Stimulated activated CD8-positive, alpha-beta memory T cell treated with anti-CD3 and anti-CD28 coated beads, Interleukin-7, amount 100 ng/mL, for 1 hour (primary cell): ENCODE measurements at places on chromosomes 3 and 15.

DNA sequence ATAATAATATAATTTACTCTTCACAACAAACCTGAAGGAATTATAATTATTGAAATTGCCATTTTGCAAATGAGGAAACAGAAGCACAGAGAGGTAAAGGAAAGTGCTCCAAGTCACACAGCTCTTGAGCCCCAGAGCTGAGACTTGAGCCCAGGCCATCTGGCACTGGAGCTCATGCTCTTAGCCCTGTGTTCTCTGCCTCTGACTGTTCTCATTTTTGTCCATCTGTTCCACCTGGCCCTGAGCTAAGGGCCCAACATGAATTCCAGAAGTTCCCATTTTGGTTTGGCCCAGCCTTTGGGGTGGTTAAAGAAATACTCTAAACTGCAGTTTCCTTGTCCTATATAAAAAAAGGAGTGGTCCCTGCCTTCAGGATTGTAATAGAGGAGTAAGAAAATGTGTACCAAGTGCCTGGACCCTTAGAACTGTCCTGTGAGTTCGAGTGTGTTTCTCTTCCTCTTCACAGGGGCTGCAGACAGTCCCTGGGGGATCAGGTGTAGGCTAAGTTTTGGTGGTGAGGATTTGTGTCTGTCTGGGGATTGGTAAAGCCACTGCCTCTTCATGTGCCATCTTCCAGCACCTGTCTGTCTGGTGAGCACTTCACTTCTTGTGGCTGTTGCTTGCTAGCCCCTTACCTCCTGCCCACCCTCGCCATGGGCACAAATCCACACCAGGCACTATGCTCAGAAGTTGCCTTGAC lies 91.8 kb downstream of the DNAJB8 start:
- no peak for DNase-seq

DNA sequence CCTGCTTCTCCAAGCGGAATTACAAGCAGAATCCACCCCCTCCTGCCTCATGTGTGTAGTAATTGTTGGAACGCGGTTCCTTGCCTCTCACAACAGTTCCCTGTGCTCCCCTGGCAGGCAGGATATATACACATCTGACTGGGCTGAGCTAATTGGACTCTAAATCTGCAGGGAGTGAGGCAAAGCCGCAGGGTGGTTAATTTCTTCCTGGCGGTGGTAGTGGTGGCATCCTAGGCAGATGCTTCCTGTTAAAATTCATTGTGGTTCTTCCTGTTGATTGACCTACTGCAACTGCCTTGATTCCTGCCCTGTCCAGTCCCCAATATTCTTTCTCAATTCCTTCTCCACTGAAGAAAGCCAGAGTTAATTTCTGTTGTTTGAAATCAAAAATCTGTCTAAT lies 202.9 kb upstream of the PROK2 start:
- no peak for DNase-seq

- no peak for DNase-seq
These were observed 6.7 kb downstream of the CA12 start for GRCh38 chr15:63374686-63375520.

DNA sequence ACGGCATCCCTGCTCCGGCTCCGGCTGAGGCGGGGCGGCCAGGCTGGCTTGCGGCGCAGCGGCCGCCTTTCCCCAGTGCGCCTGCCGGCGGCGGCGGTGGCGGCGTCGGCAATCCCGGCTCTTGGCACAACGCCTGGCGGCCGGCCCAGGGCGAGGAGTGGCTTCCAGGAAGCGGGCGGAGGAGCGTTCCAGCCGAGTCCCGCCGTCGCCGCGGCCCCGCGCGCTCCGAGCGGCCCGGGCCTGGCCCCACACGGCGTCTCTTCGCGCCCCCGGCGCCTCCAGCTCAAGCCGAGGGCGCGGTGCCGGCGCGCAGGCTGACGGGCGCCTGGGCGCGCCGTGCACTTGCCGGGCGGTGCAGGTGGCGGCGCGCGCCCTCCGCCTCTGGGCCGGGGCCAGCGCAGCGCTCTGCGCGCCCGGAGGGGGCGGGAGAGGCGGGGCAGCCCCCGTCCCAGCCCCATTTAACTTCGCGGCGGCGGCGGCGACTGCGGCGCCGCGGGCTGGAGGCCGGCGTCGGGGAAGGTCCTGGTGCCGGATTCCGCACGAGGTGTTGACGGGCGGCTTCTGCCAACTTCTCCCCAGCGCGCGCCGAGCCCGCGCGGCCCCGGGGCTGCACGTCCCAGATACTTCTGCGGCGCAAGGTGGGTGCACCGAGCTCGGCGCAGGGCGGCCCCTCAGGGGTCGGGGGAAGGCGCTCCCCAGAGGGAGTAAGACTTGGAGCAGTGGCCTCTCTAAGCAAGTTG lies at the start of gene ADAMTSL3:
ADAMTSL3 (plus strand) TSS at position 485 of the 740 bp plus-strand sequence. CDS start 1,639 bp downstream, outside the sequence.
- DNase-seq, result no peak

GRCh38 chr3:32713181-32713580 lies 28.2 kb downstream of the CNOT10 start:
- no peak for DNase-seq

GRCh38 chr15:80170596-80170995 lies 17.8 kb downstream of the FAH start:
- no peak for DNase-seq

DNA sequence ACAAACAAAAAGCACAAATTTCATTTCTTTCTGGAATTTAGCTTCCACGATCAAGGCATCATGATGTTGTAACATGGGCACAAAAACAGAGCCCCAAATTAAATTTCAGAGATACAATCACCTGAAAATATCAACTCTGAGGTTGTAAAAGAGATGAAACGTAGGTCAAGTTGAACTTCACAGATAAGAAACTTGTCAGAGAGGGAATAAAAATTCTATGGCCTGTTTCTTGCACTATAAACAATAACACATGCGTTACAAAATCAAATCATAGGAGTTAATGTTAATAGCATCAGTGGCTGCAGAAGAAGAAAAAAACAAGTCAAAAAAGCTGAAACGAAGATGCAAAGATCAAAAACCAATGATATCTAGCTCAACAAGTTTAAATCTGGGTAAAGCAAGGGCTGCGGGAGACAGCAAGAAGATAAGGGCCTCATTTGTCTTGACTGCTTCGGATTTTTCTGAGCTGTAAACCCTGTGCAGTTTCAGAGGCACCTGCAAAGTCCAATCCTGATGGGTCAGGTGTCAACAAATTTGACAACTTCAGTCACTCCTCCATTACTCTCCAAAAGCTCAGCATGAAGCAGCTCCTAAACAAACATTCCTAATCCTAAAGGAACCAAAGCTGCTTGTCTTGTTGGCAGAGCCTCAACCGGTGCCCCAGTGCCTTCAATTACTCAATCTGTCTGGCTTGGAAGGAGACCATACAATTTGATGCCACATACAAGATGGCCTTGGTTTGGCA lies 219.8 kb downstream of the STT3B start:
- no peak for DNase-seq

DNA sequence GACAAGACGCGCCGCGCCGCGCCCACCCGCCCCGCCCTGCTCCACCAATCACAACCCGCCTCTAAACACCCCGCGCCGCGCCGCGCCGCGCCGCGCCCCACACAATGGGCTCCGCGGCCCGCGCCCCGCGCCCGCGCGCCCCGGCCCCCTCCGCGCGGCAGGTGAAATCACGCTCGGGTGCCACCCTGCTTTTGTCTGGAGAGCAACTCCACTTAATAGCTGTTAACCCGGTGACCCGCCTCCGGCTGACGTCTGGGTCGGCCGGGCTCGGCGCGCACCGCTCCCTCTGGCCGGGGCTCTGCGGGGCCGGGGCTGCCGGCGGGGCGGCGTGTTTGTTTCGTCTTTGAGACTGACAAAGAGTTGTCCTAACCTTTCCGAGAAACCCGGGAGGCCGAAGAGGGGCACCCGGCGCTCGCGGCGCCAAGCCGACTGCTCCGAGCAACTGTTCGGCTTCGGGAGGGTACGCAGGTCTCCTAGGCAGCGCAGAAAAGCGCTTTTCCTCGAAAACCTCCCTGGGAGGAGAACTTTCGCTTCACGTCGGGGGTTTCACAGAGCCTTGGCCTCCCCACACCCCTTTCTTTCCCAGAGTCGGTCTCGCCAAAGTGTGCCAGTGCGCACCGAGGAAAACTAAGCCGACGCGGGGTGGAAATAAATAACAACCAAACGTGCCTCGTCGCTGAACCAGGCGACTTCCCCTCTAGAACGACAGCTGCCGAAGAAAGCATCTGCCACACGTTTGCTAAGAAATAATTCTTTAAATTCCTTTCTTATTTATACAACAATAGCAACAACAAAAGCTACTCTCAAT lies 518.4 kb downstream of the FOXP1 start:
- DNase-seq, result peak; percentile 31
